Uterus (tissue), 4 donors: ENCODE measurements at places on chromosomes 13 and 19.

DNA sequence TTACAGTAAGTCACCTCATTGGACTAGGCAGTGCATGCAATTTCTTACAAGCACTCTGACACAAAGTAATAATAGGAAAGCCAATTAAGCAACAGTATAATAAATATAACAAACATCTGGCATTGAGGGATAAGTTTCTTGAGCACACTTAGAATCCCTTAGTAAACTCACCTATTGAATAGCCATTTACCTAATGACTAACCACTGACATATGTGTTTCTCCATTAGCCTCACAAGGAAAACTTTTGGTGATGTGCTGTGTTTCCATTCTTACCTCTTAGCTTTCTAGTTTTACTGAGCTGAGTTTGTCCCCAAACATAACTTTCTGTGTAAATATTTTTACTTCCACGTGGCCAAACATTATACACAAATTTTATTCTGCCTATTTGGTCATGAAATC, 47.4 kb upstream of the PCDH9 start:
- no peak for DNase-seq

DNA sequence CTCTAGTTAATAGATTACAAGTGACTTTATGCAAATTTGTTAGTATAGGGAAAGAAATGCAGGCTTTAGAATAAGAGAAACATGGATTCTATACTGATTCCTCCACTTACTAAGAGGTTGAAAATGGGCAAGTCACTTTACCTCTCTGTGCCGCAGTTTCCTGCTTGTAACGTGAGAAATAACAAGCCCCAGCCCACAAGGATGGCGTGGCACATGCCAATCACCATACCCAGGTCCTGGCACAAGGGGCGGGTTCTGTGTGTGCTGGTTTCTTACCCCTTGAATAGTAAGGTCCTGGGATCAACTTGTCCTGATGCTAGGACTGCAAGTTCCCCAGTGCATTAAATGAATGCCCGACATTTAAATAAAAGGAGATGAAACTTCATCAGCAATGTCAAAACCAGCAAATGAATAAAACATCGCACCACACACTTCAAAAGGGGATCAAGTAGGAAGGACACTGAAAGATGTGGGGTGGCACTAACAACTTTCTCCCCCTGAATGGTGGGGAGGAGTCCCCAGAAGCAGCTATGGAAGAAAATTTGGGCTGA, 7.9 kb upstream of the SIGLEC9 start:
- DNase-seq, result no peak

DNA sequence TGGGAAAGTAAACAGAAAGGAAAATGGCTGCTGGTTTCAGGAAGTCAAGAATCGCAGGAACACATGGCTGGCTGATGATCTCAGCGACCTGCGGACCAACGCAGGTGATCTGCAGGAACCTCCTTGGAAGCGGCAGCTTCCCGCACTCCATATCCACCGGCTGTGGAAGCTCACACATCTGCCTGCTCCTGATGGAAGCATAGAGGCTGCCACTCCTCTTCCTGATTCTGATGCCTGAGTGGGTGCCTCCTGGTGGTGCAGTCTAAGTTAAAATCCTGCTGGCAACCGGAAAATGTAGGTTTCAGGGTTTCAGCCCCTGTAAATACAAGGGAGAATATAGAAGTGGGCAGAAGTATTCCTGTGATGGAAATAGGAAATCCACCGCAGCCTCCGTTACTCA, 75.5 kb downstream of the TNFSF13B start:
- no peak for DNase-seq

DNA sequence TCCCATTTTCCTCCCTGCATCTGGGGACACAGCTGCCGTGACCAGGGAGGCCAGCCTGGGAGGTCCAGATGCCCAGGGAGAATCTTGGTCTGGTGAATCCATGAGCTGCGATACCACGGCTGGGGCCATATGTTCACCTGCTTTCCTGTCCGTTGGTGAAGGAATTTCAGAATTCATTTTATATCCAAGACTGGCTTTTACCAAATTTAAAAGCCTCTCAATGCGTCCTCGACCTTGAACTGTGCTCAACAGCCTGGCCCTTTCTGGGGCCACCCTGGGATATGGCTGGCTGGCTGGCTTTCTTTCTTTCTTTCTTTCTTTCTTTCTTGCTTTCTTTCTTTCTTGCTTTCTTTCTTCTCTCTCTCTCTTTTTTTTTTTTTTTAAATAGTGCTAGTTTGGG, 22.2 kb upstream of the GDF15 start:
- no peak for DNase-seq

DNA sequence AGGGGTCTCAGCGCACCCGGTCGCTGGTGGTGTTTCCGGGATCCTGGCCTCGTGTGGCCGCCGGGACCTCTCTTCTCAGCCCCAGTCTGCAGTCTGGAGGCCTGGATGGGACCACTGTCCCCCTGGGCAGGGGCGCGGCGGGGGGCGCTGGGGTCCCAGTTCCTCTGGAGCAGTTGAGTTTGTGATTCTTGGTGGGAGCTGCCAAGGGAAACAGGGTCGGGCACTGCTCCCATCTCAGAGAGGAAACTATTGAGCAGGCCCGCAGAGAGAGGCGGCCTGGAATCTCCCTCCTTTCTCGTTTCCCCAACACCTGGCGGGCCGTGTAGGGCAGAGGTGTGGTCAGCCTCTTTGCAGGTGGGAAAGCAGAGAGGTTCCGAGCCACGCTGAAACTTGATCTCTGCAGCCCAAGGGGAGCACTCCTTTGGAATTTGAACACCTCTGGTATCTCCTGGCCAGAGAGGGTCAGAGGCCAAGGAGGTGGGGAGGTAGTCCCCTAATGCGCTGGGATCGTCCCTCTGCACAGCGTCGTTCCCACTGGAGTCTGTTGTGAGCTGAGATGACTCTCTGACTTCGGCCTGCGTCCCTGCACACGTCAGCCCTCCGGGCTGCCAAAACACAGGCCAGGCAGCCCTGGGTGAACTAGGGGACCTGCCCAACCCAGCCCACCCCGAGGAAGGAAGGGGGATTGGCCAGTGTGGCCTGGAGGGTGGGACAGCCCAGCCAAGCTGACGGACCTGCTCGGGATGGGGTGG, 741 bp downstream of the PLEKHF1 start:
- peak; percentile 68 for DNase-seq

- no peak for DNase-seq
Observed at GRCh38 chr19:42199440-42200115, 17.9 kb downstream of the DEDD2 start.

DNA sequence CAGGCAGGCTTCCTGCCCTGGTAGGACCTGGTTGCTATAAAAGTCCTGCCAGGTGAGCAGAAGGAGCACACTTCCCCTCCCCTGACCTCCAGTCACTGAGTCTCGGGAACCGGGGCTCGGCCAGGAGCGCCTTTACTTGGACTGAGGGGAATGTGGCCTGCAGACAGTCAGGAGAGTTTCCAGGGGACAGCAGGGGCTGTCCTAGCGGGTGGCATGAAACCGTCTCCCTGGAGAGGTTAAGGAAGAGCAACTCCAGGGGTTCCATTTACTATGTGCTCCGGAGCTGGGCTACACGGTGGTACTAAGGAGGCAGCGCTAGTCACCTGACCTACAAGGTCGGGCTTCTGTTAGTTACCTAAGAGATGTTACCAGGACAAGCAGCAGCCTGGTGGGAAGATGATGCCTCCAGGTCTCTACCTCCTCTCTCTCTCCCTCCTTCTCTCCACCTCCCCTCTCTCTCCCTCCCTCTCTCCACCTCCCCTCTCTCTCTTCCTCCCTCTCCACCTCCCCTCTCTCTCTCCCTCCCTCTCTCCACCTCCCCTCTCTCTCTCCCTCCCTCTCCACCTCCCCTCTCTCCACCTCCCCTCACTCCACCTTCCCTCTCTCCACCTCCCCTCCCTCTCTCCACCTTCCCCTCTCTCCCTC, 4.1 kb upstream of the CNOT3 start:
- DNase-seq, result no peak

DNA sequence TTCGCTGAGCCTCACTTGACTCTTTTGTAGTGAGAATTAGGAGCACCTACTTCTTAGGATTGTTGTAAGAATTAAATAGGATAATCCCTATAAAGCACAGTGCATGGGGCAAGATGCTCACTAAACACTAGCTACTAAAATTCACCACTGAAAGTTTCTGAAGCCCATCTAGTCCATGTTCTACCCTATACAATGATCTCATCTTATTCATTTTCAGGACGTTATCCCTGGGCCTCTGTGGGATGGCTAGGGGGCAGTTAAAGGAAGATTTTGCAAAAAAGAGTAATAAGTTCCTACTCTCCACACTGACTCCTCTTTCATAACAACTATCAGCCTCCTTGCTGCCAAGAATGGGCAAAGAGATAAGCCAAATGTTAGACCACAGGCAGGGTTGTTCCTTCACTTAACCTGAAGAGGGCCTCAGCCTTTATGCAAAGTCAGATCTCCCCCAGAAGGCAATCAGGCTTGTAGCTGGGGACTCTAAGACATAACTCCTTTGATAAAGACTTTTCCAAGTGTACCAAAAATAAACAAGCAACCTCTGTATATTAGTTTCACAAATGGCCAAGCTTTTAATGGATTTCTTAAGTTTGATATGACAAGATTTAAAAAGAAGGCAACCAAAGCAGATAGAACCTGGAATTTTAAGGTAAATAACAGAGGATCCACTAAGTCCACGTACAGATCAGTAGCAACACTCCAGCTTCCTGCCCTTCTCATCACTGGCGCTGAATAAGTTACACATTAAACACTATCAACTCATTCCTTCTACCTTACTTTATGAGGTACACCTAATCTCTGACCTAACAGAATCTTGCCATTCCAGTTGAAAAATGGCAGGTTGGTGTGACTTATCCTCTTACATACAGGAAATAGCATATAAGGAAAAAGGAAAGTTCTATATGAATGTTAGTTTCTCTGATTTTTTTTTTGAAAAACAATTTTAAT, 44.4 kb downstream of the ELF1 start:
- DNase-seq, result no peak
